ENCODE measurements at places on chromosomes 3 and 15.
A peak's percentile ranks its signal among the peaks of the same experiment; 100 is the strongest.

- no peak for DNase-seq
Observed at GRCh38 chr15:59587085-59587826, 24.3 kb upstream of the GCNT3 start.

- no peak for DNase-seq
Observed at GRCh38 chr15:92014281-92015030, 160.9 kb downstream of the SLCO3A1 start.

DNA sequence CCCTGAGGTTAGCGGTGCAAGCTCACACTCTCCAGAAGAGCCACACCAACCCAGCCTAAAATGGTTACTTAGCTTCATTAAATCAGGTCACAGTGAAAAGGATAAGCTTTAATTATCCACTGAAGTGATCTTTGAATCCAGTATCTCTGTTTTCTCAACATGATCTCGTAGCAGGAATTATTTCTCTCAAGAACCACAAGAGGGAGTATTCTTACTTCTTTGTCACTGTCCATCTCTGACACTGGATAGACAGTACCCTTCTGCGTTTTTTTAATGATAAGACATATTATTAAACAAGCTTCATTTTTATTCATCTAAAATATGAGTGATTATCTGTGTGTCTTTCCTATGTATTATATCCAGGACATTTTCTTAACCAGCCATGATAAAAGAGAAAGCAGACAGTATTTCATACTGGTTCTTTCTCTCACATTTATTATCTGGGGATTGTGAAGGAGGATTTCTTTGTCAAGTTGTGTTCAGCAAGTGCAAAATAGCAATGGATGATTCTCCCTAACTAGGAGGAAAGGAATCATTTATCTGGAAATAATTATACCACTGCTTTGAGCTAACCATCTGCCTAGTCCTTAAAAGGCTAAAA lies 105.4 kb upstream of the CCDC54 start:
- DNase-seq, result peak; percentile 44

GRCh38 chr15:31261266-31262142 lies 65.1 kb upstream of the KLF13 start:
- DNase-seq, result no peak

DNA sequence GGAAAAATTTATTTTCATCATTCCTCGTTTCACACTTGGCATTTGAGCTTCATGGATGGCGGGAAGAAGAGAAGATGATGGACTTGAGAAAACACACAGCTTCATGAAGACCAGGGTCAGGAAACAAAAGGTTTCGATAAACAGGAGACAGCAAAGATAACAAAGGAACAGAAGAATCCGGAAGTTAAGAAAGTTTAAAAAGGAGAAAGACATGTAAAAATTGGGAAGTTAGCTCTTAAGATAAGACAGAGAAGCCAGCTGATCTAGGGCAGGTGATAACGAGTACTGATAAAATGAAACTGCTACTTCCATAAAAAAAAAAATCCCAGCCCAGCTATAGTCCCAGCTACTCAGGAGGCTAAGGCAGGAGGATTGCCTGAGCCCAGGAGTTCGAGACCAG lies 23.9 kb downstream of the IL5RA start:
- no peak for DNase-seq

DNA sequence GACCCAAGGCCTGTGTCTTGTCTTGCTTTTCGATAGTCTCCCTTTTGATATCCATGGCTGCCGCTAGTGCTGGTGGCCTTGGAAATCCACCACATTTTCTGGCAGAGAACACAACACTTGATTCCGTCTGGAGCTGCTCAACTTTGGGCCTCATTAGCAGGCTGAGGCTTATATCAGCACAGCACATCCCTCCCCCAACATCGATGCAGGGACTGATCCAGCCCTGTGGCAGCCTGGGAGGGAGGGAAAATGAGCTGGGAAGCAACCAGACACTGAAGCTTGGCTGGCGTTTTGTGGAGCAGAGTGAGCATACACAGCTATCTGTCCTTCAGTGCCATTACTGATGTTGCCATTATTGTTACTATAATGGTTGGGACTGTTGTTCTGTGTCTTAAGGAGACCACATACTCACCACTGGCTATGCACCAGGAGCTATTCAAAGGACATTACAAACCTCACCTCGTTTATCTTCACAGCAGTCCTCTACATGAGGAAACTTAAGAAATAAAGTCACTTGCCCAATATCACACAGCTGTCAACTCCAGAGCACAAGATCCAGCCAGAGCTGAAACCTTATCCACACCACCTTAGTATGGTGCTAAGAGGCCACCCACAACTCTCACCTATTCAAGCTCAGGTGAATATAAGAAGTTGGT lies 102.9 kb downstream of the SUCLG2 start:
- DNase-seq, result no peak

- no peak for DNase-seq
Observed at GRCh38 chr3:171458071-171458863, 1.9 kb downstream of the TNIK start.

- DNase-seq, result peak; percentile 95
Observed at GRCh38 chr3:196650740-196651311, 11.3 kb downstream of the NRROS start.

DNA sequence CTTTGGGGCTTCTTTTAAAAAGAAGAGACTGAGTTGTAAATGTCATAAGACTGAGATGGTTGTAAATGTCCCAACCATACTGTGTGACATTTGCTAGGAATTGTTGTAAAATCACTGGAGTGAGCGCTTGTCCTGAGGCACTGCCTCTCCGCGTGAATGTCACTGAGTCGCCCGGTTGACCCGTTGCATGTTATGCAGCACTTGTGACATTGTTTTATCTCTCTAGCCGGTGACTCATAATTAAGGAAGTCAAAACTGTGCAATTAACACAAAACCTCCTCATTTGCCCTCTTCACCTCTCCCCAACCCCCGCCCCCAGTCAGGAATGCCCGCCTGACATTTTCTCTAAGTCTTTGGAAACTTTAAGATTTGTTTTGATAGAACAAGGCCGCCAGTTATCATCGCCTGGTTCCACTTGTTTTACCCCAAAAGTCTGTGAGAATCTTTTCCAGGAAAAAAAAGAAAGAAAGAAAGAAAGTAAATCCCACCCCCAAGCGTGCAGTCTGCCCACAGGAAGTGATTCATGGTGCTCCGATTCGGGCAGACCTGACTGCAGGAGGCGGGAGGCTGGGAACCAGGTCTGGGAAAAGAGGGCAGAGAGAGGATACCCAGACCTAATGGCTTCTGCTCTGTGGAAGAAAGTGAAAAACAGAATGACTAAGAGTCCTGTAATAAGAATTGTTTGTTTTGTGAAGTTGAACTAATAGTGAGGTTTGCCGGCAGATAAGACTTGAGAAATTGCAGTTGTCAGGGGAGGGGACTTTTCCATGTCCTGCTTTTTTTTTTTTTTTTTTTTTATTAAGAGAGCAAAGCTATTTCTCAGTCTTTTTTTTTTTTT lies 84.8 kb downstream of the SMAD3 start:
- DNase-seq, result peak; percentile 75

DNA sequence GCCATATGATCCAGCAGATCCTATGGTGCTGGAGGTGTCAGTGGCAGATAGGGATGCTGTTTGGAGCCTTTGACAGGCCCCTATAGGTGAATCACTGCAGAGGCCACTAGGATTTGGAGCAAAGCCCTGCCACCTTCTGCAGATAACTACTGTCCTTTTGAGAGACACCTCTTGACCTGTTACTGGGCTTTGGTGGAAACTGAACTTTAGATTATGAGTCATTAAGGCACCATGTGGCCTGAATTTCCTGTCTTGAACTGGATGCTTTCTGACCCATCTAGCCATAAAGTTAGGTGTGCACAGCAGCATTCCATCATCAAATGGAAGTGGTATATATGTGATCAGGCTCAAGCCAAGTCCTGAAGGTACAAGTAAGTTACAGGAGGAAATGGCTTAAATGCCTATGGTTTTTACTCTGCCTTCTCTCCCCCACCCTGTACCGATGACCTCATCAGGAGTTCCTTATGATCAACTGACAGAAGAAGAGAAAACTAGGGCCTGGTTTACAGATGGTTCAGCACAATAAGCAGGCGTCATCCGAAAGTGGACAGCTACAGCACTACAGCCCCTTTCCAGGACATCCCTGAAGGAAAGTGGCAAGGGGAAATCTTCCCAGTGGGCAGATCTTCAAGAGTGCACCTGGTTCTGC lies 565.6 kb upstream of the AGTR1 start:
- no peak for DNase-seq

- no peak for DNase-seq
Observed at GRCh38 chr15:85010071-85010385, 28.4 kb downstream of the PDE8A start.

- no peak for DNase-seq
Observed at GRCh38 chr3:131988209-131988608, 46.6 kb downstream of the CPNE4 start.

DNA sequence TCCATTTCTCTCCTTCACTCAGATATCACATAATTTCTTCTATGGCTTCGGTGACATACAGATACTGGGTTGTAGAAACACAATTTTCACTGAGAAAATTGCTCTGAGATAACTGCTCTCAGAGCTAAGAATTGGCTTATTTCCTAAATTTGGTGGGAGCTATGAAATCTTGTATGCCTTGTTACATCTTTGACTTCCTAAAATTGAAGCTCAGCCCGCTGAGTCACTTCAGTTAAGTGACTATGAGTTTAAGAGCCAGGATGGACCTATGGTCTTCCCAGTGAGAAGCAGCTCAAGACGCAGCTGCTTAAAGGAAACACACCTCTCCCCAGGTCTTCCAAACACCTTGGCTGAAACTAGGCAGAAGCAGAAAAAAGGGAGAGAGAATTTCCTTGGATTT lies 56.4 kb downstream of the EFHB start:
- DNase-seq, result no peak

DNA sequence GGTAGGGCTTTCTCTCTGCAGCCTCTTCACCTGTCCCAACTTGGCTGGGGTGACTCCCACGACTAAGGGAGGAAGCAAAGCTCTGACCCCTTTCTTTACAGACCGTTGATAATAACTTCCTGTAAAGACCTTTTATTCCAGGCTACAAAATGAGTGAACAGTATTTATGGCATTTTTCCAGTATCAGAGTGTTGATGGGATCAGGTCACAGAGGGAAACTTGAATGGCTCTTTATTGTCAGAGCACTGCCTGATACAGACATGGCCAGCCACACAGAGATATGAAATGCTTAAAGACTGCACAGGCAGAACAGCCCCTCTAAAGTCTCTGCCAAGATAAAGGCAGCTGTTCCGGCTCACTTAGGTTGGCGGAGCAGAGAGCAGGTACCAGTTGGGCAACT lies 1033.9 kb upstream of the NR2F2 start:
- DNase-seq, result no peak

GRCh38 chr15:67251318-67251717 lies 3.1 kb downstream of the AAGAB start:
- no peak for DNase-seq

GRCh38 chr3:24773798-24774197 lies 279.1 kb upstream of the THRB start:
- peak; percentile 51 for DNase-seq

DNA sequence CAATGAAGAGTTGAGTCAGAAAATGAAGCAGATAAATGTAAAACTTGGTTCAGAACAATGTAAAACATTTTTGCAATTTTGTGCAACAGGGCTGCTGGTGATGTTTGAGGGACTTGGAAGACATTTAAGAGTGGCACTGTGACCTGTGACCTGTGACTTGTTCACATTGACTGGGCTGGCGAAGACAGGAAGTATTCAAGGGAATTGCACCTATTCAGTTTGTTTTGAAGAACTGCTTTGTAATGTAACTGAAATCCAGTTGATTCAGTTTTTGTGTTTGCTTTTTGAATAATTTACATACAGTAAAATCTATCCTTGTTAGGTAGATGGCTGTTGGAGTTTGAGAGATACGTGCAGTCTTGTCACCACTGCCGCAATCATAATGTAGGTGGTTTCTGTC lies 35.4 kb downstream of the MCTP2 start:
- DNase-seq, result no peak

DNA sequence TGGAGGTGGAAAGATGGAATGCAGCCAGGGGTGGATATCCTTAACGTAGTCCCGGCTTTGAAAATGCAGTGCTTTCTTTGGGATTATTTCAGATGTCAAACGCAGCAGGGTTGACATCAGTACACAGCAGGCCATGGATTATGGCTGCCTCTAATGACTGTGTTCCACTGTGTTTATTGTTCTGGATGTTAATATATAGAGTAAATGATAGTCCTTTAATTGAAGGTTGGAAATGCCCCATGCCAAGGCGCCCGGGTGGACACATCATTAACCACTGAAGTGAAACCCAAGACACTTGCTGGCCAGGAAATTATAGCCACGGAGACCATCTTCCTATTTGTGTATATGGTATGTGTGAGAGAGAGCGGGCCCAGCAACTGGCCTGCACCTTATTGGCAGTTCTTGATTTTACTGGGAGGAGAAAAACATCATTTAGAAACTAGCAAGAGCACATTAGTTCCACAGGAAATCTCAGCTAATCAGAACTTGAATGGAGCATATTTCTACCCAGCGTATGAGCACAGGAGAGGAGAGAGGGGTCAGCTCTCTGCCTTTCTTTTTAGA lies 254.9 kb upstream of the RASGRP1 start:
- DNase-seq, result no peak

- DNase-seq, result no peak
Observed at GRCh38 chr3:56023546-56023945, 444.7 kb downstream of the ERC2 start.

- DNase-seq, result no peak
Observed at GRCh38 chr3:22659651-22660475, 543.3 kb upstream of the UBE2E2 start.

- no peak for DNase-seq
Observed at GRCh38 chr15:48283396-48284145, 47.7 kb upstream of the DUT start.

- no peak for DNase-seq
Observed at GRCh38 chr3:41836360-41837134, 125.4 kb downstream of the ULK4 start.

- DNase-seq, result peak; percentile 91
Observed at GRCh38 chr3:72625602-72626337, 222.5 kb downstream of the SHQ1 start.

DNA sequence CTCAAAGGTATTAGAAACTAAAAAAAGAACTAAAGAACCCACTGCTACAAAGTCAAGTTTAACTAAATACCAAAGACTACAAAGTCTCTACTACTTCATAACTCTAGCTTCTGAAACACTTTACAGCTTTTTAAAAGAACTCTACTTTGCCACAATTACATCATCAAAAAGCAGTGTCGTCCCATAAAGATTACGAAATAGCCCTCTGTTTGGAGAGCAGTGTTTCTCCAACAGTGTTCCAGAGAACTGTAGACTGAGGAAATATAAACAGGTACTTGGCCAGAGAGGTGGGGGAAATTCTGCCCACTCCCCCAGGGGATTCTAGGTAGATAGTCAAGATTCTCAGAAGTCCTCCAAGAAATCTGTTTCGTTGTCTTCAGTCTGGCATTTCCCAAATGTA lies 225.6 kb downstream of the PDZRN3 start:
- peak; percentile 23 for DNase-seq

- no peak for DNase-seq
Observed at GRCh38 chr3:100970477-100970990, 22.7 kb downstream of the ABI3BP start.

- DNase-seq, result peak; percentile 62
Observed at GRCh38 chr3:152222327-152222726, 46.4 kb upstream of the MBNL1 start.

- no peak for DNase-seq
Observed at GRCh38 chr15:97759363-97759762, 201.1 kb upstream of the ARRDC4 start.
